GM12864 (cell line): ENCODE measurements at places on chromosomes 3 and 15.

- DNase-seq: no peak
These were observed 654 bp downstream of the RUBCN start for GRCh38 chr3:197736010-197736490.

GRCh38 chr3:125055913-125056745 is at the start of gene HEG1:
Gene HEG1 (minus strand): TSS chr3:125055997. CDS start chr3:125055890, 107 bp downstream.
- DNase-seq: no peak

DNA sequence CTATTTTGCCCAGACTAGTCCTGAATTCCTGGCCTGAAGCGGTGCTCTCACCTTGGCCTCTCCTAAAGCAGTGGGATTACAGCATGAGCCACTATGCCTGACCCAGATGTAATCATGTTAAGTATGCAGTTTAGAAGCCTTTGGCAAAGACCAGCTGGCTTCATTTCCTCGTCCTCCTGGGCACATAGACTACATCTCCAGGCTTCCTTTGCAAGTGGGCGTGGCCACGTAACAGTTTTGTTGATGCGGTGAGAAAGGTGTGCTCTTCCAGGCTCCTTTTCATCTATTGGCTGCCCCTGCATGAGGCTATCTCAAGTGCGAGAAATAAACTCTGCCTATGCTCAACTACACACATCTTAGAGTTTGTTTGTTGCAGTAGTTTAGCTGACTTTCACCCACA is 13.0 kb downstream of the SV2B start:
- DNase-seq: no peak

DNA sequence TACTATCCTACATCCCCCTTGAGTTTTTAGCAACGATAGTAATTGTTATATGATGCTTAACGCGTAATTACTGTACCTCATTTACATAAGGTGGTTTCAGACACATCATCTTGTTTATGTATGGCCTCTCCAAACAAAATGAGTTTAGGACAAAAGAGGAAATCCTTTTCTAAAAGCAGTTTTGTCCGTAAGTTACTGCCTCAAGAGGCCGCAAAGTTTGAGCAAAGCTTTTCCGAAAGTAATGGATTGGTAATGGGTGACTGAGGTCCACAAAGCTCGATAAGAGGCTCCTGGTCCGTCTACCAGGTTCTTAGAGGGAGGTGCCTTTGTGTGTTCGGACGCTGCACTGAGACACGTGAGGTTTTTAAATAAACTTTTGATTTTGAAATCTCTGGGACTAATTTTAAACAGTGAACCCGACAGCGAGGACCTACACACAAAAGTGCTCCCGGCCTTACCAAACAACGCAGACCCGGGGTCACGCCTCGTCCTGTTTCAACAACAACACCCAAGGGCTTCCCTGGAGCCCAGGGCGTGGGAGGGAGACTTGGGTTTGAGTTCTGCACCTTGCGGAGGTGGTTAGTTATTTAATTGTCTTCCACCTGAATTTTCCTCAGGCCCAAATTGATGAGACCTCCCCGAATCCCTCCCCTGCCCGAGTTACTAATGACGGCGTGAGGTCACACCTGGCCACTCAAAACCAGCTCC is 456 bp upstream of the C15orf61 start:
- DNase-seq: no peak

- no peak for DNase-seq
These were observed 84.4 kb downstream of the RFTN1 start for GRCh38 chr3:16429086-16429485.

DNA sequence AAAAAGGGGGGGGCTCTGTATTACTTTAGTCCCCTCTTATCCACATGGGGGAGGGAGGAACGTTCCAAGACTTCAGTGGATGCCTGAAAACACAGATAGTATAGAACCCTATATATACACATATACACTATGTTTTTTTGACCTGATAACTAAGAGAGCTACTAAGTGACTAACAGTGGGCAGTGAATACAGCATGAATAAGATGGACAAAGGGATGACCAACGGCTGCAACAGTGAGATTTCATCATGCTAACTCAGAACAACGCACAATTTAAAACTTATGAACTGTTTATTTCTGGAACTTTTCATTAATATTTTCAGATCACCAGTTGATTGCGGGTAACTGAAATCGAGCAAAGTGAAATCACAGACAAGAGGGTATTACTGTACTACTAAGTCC is 7.3 kb downstream of the DCUN1D1 start:
- DNase-seq: no peak

GRCh38 chr3:19934098-19934566 is at the start of gene EFHB:
Gene EFHB (minus strand): TSS chr3:19934217. CDS start chr3:19934018, 199 bp downstream.
- no peak for DNase-seq

- no peak for DNase-seq
These were observed 147.0 kb downstream of the MEIS2 start for GRCh38 chr15:36953346-36953745.

- DNase-seq: no peak
These were observed 29.5 kb upstream of the ZNF445 start for GRCh38 chr3:44506961-44507360.
